ENCODE measurements at places on chromosomes 6 and 20.

DNA sequence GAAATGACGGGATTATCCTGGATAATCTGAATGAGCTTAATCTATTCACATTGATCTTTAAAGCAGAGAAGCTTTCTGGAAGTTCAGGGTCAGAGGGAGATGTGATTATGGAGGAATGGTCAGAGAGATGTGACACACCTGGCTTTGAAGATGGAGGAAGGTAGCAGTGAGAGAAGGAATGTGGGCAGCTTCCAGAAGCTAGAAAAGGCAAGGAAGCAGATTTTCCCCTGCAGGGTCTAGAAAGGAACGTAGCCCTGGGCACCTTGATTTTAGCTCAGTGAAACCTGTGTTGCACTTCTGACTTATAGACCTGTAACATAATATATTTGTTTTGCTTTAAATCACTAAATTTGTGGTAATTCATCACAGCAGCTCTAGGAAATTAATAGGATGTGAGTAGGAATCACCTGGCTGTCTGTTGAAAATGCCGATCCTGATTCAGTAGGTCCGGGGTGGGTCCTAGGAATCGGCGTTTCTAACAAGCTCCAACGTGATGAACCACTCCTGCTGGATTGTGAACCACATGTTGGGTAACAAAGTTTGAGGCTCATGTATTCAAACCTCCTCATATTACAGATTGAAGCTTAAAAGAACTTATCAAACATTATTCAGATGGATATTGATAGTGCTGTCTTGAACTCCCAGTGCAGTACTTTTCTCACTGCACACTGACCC, 157.0 kb downstream of the GJA1 start:
- DNase-seq: no peak

- no peak for DNase-seq
Measured at GRCh38 chr6:16471910-16472297, 233.5 kb downstream of the GMPR start.

- DNase-seq: no peak
Measured at GRCh38 chr6:110095101-110095500, 84.4 kb downstream of the WASF1 start.

DNA sequence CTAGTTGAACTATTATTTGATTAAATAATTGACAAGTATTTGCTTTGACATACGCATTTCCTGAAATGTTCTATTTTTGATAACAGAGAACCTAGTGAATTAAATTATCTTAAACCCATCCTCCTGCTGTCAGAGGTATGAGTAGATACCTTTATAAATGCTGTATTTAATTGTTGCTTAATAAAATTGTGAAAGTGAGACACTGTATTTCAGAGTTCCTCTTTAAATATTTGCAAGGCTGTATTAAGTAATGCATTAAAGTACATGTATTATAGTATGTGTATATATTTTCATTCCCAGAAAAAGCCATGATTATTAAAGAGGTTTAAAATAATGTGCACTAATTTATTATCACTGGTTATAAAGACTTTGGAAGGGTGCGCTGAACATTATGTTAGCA, 483.8 kb downstream of the TFAP2B start:
- no peak for DNase-seq

GRCh38 chr6:30103872-30104179, 9.1 kb downstream of the TRIM31 start:
- no peak for DNase-seq

DNA sequence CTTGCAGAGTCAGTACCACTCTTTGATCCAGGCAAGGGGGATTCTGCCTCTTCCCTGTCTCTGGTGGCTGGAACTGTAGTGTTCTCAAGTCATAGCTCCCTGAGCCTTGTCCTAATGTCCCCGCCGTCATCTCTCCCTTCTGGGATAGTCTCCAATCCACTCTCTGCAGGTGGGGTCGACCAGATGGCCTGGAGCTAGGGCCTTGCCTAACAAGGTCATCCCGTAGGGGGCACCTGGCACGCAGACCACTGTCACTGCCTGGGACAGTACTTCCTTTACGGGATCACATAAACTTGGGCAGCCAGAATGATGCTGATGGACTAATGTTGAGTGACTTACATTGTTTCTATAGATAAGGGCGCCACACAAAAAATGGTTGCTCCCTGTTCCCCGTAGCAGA, 118.9 kb upstream of the SLC22A23 start:
- DNase-seq: no peak

DNA sequence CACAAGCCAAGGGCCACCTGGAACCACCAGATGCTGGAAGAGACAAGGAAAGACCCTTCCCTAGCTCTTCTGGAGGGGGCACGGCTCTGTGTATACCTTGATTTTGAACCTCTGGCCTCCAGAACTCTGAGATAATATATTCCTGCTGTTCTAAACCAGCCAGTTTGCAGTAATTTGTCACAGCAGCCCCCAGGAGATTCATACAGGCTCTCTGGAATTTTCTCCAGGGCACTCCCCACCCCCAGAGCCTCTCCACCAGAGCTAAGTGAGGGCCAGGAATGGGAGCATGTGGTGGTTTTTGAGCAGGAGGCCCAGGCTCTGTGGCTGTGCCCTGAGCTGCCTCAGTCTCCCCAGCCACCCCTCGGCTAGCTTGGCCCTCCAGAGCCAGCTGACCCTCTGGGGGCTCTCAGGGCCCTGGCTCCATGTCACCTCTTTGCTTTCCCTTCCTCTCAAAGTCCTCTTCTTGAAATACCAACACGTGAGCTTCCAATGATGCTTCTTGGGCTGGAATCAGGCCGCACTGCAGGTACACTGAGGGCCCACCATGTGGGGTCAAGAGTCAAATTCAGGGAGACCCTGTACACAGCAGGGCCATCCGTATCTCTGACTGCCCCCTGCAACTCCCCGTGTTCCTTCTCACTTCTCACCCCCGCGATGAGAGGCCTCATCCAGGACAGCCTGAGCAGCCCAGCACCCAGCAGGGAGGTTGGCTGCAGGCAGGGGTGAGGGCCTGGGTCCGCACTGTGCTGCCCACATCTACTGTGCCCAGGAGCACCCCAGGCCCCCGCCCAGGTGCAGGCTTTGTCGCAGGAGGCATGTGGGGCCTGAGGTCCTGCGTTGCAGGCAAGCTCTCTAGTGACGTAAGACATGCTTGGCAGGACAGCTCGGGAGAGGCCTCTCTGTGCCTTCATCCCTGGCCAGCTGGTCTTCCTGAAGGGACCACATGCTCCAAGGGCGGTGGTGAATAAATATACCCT, 155.5 kb downstream of the ANKRD60 start:
- DNase-seq: no peak

GRCh38 chr20:13739731-13740649, 44.7 kb downstream of the ESF1 start:
- DNase-seq: no peak

GRCh38 chr6:24026050-24026449, 100.0 kb upstream of the NRSN1 start:
- DNase-seq: no peak

DNA sequence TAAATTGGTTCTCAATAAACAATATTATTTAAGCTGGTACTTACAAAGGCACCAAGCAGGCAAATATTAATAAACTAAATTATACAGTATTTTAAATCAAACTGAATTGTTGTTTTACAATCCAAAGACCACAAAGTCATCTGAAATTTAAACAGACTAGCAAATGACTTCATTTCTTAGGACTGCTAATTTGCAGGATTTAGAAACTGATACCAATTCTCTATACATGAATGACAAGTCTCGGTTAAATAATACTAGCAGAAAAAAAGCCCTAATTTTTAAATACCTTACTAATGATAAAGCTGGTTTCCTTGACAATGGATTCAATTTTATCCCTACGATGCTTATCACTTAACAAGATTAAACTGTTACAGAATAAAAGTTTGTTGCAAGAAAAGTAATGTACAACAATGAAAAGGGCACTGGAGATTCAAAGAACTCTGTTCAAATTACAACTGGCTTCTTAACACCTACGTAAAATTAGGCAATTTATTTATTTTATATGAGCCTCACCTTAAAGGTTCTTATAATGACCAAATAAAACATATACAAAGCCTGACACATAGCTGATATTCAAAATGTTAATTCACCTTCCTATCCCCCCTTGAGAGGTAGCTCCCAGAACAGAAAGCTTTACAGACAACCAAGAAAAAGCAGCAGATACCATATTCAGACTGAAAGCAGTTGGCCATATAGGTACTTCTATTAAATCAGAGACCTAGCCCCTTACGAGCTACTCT, 33.1 kb downstream of the HBS1L start:
- no peak for DNase-seq

GRCh38 chr20:16104783-16105182, 468.5 kb downstream of the KIF16B start:
- no peak for DNase-seq

DNA sequence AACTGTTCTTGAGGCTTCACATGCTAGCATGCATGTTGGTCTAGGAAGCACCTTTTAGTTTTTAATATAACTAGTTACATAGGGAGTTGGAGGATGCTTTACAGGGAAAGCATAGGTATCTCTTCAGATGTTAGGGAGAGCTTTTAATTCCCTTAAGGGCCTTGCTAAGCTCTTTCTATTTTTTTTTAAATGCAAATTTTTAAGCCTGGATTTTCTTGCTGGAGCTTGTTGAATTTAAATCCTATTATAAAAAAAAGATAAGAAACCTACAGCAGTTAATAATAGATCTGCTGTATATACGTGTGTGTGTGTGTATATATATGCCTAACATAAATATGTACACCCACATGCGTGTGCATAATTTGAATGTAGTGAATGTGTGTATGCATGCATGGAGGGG, 79.0 kb downstream of the FIG4 start:
- no peak for DNase-seq

GRCh38 chr6:156107624-156108101, 652.0 kb upstream of the NOX3 start:
- no peak for DNase-seq

DNA sequence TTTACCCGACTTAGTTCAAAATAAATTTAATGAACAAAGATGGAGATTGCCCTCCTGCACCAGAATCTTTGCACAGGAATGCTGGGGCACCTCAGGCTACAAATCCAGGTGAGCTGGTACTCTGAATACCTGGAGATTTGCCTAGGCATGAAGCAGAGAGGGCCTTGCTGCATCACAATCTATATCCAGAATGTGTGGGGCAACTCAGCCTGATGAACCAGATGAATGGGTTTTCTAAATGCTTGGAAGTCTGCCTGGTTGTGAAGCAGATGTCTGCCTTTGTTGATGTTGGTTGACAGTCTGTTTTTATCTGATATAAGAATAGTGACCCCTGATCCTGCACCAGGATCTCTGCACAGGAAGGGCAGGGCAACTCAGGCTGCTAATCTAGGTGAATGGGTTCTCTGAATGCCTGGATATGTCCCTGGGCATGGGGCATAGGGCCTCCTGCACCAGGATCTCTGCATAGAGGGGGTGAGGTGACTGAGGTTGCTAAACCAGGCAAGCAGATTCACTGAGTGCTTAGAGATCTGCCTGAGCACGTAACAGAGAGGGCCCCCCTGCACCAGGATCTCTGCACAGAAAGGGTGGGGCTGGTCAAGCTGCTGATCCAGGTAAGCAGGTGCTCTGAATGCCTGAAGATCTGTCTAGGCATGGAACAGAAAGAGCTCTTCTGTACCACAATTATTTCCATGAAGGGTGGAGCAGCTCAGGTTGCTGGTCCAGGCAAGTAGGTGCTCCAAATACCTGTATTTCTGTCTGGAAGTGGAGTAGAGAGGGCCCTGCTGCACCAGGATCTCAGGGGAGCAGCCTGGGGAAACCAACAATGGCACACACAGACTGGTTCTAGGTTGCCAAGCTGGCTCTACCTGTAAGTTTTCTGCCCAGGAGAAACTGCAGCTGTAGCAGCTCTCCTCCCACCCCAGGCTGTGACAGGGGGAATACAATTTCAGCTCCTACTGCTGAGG, 437.5 kb downstream of the MMUT start:
- no peak for DNase-seq

All from stimulated activated CD4-positive, alpha-beta T cell treated with anti-CD3 and anti-CD28 coated beads, Interleukin-1b, Interleukin-23, amount 100 ng/mL, for 1 hour (primary cell).